ENCODE measurements at places on chromosomes 1 and 21.

DNA sequence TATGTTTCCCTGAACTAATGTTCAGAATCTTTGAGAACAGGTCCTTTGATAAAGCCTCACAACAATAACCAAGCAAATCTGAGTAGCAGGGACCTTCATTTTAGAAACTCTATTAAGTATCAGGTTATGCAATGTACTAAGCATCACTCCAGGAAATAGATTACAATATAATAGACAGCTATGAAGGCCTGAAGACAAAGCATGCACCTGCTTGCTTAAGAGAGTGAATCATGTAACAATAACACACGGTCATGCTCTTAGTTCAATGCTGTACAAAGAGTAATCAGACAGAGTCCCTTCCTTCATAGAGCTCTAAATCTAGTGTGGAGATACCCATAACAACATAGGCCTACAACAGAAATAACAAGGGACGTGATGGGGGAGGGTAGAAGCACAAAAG, 8.1 kb upstream of the CMPK1 start:
- no peak for DNase-seq

GRCh38 chr1:36906555-36906954, 127.8 kb downstream of the GRIK3 start:
- DNase-seq, result no peak

- DNase-seq, result no peak
Measured at GRCh38 chr21:33206771-33207281, 22.9 kb upstream of the IFNAR2 start.

DNA sequence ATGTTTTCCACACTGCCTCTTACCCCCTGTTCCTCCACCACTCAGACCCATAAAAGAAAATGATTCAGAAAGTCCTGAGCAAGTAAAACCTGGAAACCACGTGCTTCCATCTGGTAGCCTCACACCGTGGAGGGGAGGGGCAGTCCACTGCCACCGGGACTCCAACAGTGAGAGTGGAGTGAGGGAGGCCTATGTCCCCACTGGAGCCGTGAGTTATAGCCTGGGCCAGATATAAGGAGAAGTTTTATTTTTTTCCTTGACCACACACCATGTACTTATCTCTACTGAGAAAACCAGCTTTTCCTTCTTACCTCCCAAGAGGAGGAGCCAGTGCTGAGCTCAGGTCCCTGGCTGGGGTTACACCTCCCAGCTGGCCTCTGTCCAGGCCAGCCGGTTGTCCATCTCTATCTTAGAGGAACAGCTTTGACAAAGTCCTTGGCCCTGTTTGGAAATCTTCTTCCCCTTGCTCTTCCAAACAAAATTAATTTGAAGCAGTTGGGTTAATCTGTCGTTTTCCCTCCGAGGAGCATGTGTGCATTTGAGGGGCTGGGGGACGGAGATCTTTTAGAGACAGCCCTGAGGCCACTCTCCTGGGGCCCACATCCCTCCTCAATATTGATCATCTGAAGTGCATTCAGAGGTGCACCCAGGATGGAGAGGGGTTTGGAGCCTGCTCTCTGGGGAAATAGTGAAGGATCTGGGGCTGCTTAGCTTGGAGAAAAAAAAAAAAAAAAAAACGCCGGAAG, 49.1 kb upstream of the SERBP1 start:
- DNase-seq, result no peak

DNA sequence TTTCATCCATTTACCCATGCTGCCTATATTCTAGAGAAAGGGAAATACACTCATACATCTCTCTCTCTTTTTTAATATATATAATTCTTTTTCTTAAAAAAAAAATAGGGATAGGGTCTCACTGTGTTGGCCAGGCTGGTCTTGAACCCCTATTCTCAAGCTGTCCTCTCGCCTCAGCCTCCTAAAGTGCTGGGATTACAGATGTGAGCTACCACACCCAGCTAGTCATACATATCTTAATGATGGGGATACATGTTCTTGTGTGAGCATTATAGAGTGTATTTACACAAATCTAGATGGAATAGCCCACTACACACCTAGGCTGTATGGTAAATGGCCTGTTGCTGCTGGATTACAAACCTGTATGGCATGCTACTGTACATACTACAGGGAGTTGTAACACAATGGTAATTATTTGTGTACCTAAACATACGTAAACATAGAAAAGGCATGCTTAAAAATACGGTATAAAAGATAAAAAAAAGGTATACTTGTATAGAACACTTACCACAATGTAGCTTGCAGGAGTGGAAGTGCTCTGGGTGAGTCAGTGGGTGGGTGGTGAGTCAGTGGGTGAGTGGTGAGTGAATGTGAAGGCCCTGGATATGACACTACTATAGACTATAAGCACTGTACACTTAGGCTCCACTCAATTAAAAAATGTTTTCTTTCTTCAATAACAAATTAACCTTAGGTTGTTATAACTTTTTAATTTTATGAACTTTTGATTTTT, 72.9 kb downstream of the IVNS1ABP start:
- DNase-seq, result no peak

- no peak for DNase-seq
Measured at GRCh38 chr1:19813643-19813960, 1.5 kb downstream of the RNF186 start.

DNA sequence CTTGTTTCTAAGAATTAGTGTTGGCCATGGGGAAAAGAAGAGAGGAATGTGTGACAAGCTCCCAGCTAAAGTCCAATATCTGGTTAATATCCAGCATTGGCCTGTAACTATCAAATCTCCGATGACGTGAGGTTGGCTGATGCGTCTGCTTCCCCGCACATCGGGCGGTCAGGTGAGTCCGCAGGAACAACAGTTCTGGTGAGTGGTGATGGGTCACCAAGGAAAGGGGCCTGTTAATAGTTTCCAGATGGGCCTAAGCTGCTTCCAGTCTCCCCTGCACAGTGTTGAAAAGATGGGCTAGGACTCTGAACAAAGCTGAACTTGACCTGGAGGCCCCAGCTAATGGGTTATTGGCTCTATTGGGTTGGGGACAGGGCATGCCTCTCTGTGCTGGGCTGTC, 193.1 kb upstream of the EDN2 start:
- DNase-seq, result no peak

DNA sequence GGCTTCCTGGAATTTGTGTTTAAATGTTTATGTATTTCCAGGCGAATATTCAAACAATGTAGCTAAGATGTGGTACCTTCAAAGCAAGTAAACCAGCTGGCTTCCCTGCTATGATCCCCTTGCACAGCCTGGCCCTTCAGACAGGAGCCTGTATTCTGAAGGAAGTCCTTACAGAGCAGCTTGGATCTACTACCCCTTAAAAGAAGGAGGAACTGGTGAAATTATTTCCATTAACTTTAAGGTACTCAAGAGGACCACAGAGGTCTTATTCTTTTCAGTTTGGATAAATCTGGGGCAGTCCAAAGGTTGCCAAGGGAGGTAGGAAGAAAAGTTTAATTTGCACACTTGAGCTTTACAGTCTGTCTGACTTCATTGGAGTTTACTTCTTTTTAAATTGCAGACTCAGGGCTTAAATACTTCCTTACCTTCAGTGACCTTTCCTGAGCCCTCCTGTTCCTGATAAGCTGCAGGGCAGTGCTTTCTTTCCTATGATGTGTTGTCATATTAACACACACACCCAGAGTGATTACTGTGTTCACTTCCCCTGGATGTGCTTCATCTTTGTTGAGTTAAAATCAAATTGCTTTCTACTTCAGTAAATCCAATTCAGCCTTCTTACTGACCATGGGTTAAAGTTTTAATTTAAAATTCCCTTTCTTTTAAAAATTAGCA, 40.5 kb downstream of the DISC1 start:
- DNase-seq, result no peak

- DNase-seq, result no peak
Measured at GRCh38 chr1:55534565-55535121, 319.5 kb upstream of the USP24 start.

GRCh38 chr1:164320790-164321731, 237.9 kb upstream of the PBX1 start:
- no peak for DNase-seq

DNA sequence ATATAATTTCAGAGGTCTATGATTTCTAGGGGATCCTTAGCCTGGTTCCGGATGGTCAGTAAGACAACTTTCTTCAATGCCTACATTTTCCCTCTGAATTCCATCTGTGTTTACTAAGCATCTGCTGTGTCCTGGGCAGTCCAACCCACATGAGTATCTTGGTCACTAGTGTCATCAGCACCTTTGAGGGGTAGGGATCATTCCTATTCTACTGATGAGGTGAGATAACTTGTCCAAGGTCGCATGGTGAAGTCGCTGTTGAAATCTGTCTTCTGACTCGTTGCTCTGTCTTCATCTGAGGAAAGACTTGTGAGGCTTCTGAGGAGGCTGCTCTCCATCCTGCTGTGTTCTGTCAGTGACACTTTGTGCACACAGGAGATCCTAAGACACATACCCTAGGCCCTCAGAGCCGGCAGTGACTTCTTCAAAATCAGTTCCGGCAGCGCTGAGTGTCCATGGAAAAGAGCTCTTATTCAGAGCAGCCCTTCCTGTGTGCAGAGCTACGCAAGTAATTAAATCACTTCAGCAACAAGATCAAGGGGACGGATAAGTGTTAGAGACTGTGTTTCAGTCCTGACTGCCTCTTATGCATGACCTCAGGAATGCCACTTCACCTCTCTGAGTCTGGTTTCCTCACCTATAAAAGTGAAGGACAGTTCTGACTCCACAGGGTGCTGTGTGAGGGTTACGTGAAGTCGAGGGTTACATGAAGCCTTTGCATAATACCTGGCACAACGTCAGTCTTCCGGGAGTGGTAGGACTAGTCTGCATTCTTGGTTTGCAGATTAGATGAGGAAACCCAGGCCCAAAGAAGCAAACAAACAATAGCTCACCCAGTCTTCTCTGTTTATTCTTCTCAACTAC, 28.4 kb downstream of the AK2 start:
- DNase-seq, result no peak

DNA sequence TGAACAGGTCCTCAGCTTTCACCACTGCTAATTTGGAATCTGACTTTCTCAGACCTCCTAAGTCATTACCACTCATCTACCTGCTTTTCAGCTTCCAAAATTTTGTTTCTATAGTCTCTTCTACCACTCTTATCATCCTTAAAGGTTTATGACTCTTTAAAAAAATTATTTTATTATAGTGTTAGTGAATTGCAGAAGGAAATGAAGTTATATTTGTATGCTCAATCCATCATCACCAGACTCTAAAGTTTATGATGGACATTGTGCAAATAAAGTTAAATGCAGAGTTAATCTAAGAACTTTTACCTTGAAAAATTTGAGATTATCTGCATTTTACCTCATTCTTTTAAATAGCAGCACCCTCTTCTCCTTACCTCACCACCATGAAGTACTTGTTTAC, 14.6 kb downstream of the CDC42BPA start:
- DNase-seq, result no peak

- DNase-seq, result no peak
Measured at GRCh38 chr1:153773096-153773921, 1.9 kb upstream of the SLC27A3 start.
